ENCODE measurements at places on chromosomes 7 and 10.

DNA sequence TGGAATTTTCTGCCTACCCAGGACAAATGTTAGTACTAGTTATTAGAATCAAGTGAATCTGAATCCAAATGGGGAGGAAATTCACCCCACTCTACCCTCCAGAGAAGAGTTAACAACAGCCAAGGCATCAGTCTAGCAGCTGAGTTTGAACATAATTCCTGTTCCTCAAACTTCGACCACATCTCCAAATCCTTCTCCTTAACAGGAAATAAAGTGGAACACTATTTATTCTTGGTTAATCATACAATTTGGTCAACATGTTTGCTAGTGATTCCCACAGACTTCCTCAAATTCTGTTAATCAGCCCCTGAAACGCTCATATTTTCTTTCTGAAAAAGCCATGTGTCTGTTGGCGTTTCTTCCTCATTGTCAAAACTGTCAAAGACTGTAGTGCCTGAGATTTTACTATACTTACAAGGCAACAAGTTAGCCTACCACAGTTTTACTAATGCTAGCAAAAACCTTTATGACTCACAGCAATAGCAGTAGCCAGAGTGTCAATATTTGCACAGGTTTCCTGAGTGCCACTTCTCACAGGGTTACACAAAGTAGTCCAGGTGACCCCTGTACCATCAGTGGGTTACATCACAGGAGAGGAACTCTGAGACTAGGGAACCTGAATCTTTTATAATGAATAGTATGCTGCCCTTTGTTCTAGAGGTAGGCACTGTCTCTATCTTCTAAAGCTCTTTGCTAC, 202.9 kb downstream of the GRM3 start:
- peak; percentile 83 for DNase-seq

DNA sequence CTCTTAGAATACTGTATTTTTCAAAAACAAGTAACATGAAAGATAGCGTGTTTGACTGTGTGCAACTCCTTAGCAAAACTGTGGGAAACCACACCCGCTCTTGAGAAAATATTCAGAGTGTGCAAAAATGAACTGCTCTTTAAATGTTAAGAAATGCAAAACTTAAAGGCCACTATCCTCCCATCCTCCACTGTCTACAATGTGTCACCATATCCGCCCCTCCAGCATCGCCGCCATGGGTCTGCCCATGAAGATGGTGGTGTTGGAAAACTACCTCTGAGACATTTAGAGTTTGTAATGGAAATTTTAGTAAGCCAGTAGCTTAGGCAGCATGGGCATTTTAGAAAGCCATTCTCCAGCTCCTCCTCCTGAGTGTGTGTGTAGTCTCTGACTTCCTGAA, 20.1 kb upstream of the NMT2 start:
- no peak for DNase-seq

- peak; percentile 16 for DNase-seq
Observed at GRCh38 chr10:5045095-5045494, 41.4 kb upstream of the AKR1C2 start.

- no peak for DNase-seq
Observed at GRCh38 chr10:129895811-129896135, 68.3 kb downstream of the EBF3 start.

DNA sequence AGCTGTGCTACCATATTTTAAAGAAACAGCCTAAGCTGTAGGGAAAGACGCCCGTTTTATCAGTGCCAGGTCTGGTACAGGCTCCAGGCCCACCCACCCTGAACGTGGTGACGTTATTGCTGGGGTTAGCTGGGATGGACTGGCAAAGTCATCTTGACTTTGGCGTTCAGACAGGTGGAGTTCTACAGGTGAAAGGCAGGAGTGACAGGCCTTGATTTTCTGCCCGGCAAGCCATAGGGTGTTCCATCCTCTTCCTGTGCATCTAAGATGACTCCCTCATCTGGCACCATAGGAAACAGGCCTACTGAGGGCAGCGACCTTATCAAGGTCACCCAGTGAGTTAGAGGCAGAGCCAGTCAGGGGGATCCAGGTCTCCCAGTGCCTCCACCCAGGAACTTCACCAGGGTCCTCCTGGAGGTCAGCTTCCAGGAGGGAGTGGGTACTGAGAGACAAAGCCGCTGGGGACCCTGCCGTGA, 41.6 kb downstream of the HK1 start:
- no peak for DNase-seq

DNA sequence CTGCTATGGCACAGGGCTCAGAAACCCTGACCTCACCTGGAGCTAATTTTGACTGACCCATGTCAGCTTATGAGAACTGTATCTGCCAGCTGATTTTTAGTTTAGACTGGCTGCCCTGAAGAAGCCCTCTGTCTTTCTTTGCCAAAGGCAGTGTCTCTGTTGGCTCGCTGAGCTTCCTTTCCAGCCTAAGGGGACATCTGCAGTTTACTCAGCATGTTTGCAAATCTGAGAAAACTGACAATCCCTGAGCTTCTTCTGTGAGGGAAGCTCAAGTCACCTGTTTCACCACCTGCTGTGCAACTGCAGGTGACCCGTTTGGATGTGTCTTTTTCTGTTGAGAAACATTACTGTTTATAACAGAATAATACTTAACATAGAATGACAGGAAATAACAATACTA, 46.0 kb downstream of the PRKAR2B start:
- DNase-seq, result no peak

GRCh38 chr10:93872375-93873158, 21.2 kb upstream of the SLC35G1 start:
- DNase-seq, result no peak

DNA sequence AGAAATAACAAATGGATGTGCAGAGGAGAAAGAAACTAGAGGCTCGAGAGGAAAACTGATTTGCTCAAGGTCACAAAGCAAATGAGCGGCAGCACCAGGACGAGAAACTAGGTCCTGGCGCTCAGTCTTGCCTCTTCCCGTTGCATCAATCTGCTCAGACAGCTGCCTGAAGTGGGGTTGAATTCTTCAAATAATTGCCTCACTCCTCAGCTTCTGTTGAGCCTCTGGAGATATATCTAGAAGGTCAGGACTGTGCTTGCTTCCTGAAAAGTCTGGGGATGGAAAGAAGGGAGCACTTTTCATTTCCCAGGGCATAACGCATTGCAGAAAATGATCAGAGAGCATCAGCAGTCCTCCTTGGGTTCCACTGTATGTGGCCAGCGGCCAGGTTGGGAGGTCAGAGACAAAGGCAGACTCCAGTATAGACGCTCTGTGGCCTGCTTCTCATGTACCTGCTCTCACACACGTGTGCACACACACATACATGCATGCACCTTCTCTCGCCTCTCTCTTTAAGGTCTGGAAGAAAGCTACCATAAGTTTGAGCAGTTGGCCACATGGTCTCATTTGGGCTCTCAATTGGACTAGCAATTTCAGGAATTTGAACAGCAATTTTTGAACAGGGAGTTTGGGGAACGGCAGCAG, 83.7 kb upstream of the DUSP5 start:
- no peak for DNase-seq

DNA sequence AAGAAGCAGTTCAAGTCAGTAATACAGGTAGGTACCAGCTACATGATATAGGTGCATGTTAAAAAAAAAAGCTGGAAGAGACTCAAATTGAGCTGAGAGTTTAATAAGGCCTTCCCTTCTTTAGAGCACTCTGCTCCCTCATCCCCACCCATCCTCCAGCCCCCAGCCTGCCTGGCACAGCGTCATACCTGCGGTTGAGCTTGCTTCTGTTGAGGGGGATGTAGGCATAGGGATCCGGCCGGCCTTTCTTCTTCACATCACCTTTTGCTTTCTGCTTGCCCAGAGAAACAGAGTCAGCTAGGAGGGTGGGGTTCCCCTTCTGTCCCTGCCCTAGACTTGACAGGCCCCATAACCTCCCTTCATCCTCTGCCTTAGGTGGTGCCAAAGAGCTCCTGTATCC, 23.8 kb upstream of the FRAT2 start:
- no peak for DNase-seq

GRCh38 chr7:127702938-127703337, 50.9 kb downstream of the SND1 start:
- DNase-seq, result no peak

DNA sequence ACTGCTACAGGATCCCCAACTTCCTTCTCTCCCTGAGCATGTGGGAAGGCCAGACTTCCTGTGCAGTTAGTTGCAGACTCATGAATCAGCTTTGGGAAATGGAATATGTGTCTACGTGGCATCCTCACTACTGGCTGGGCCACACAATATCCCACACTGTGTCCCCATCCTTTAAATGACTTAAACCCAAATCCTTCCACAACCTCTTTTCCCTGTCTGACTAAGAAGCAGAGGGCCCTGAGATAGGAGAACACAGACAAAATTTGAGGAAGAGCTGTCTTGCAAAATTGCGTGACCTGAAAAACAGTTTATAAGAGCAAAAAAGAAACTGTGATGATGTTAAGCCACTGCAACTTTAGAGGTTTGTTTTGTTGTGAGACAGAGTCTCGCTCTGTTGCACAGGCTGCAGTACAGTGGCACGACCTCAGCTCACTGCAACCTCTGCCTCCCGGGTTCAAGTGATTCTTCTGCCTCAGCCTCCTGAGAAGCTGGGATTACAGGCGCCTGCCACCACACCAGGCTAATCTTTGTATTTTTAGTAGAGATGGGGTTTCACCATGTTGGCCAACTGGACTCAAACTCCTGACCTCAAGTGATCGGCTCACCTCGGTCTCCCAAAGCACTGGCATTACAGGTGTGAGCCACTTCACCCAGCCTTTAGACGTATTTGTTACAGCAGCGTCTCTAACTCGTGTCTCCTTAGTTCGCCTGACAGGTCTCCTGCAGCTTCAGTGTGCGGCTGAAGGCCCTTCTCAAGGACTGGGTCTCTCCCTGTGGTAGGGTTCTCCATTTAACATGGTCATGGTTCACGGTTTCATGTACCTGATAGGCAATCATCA, 46.9 kb upstream of the SFMBT2 start:
- DNase-seq, result no peak

GRCh38 chr10:73931767-73932619, 21.1 kb downstream of the PLAU start:
- no peak for DNase-seq

- no peak for DNase-seq
Observed at GRCh38 chr7:149456506-149457421, 4.1 kb downstream of the ZNF777 start.

- no peak for DNase-seq
Observed at GRCh38 chr10:110310741-110311140, 6.0 kb upstream of the SMNDC1 start.

DNA sequence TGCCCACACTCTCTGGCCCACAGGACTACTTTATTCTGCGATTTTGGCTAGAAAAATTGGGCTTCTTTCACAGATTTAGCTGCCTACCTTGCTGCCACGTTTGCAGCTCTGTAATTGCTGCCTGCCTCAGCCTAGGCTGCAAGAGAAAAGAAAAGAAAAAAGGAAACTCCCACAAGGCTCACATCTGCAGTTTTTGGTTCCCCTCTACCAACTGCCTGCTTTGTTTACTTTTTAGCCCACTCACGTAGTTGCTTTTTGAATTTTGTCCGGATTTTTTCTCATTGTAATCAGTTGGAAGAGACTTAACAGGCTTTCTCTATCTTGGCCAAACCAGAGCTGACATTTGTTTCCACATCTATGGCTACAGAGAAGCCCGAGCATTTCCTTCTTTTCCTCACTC, 24.3 kb downstream of the SUN3 start:
- no peak for DNase-seq

DNA sequence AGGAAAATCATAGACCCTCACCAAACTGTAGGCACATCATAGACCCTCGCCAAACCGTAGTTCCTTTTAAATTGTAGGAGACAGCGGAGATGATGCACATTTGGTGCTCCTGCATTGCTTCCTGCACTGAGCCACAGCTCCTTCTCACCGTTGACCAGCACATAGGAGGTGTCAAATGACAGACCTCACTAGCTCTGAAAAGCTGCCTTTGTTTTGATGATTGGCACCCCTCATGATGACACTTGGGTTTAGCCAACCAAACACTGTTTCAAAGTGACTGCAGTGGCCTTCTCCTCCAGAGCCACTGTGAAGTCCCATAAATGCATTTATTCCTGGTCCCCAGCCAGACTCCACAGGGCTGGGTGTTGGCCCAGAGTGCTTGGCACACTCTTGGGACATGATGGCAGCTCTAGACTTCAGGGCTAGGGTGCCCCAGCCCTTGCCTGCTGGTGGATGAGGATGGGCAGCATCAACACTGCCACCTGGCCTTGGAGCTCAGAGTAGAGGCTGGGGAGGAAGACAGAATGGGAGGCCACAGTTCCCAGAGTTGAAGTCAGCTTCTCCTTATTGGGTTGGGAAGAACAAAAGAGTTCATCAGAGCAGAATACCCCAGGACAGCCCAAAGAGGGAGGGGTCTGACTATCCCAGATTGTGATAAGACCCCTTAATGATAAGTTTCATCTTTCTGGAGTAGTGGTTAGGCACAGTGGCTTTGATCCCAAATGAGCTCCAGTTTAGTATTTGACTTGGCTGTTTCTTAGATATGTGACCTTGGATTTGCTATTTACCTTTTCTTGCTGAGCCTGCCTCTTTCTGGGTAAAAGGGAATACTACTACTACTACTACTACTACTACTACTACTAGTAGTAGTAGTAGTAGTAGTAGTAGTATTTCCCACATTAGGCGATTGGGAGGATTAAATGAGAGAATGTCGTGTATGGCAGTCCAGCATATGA, 75.3 kb downstream of the MTPN start:
- DNase-seq, result no peak

DNA sequence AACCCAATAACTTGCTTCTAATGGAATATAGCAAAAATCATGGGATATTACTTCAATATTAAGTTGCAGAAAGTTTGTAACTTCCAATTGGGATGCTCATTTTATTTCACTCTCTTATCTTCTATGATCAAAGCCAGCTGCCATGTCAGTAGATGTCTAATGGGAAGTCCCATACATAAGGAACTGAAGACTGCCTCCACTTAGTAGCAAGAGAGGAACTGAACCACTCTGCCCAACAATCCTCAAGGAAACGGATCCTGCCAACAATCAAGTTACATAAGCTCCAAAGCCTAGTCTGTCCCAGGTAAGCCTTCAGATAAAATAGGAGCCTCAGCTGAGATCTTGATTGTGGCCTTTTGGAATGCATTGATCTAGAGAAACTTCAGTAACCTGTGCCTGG, 431.5 kb upstream of the PCDH15 start:
- DNase-seq, result no peak

- no peak for DNase-seq
Observed at GRCh38 chr10:34310234-34310633, 504.9 kb downstream of the PARD3 start.

DNA sequence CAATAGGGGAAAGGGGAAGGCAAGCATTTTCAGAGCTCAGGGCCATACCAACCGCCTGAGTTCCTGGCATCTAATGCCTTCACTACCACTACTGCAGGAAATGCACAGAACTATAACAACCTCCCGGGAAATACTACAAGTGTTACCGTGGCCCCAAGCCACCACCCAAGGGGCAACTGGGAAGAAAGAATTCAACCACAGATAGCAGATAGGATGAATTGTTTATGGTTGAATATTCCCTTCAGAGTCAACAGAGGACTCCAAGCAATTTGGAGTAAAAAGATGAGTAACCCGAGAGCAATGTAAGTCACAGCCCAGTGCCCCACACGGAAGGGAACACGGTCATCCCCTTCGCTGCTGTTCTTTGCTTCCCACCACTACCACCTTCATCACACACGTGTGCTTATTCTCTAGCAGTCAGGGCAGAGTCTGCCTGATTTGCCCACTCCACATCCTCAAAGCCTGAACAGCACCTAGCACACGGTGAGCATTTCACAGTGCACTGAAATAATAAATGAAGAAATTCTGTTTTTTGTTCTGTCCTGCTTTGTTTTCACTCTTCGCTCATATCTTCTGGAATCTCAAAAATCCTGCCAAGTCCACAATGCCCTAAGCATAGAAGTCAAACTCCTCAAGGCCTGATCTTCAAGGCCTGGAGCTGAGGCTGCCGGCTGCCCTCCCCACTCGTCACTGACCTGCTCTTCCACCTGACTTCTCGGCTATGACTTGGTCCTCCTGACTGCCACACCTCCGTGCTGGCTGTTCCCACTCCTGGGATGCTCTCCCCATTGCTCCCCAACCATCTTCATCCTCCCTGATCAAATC, 221.1 kb downstream of the KCNMA1 start:
- no peak for DNase-seq

Measured in upper lobe of left lung (tissue), 6 donors.